Stimulated activated CD8-positive, alpha-beta memory T cell treated with anti-CD3 and anti-CD28 coated beads, Interleukin-7, amount 100 ng/mL, for 4 hours (primary cell): ENCODE measurements at places on chromosomes 2 and 18.

- no peak for DNase-seq
These were observed 81.5 kb downstream of the NRP2 start for GRCh38 chr2:205763708-205764211.

- DNase-seq: no peak
These were observed 67.5 kb downstream of the EMILIN2 start for GRCh38 chr18:2914185-2914880.

GRCh38 chr2:233928594-233929351, 11.6 kb downstream of the TRPM8 start:
- no peak for DNase-seq

DNA sequence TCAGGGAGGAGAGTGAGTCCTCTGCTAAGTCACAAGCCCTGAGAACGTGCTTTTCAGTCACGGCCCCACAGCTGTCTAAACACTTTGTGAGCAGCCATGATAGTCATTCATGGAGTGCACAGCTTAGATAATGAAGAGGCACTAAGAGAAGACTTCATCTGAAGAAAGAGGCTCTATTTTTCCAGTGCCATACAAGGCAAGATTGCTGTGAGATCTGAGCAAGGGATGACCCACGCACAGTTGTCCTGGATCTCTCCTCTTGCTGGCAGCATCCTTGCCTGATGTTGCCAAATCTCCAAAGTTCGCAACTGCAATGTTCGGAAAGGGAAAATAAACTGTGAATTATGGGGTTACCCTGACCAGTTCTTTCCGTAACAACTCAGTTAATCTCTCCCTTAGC, 418.7 kb downstream of the MEIS1 start:
- no peak for DNase-seq

DNA sequence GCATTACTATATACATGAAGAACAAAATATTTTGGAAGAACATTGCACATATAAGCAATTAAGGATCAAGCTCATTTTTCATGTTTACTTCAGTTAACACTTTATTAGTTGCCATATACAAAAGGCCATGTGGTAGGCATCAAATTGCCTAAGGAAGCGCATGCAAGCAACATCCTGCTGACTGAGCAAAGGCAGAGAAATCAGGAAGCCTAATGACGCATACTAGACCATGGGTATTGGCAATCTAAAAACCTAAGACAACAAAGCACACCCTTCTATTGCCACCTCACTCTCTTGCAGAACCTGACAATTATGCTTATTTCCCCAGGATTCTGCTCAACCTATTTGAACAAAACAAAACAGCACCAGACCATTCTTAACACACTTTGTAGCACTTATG, 171.9 kb downstream of the STK39 start:
- no peak for DNase-seq

DNA sequence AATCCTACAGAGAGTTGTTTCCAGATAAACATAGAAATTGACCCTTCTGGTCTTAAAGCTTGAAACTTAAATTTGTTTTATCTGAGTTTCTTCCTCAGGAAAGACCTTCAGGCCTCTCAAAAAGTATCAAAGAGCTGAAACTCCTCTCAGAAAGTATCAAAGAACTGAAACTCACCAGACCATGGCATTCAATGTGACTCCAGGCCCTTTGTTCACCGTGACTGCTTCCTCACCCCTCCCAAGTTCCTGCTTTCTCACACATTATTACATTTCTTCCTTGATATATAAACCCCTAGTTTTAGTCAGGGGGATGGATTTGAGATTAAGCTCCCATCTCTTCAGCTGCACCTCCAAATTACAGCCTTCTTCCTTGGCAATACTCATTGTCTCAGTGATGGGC, 6.0 kb downstream of the ANKMY1 start:
- DNase-seq: no peak

GRCh38 chr2:161956738-161957137, 117.3 kb downstream of the DPP4 start:
- DNase-seq: no peak

DNA sequence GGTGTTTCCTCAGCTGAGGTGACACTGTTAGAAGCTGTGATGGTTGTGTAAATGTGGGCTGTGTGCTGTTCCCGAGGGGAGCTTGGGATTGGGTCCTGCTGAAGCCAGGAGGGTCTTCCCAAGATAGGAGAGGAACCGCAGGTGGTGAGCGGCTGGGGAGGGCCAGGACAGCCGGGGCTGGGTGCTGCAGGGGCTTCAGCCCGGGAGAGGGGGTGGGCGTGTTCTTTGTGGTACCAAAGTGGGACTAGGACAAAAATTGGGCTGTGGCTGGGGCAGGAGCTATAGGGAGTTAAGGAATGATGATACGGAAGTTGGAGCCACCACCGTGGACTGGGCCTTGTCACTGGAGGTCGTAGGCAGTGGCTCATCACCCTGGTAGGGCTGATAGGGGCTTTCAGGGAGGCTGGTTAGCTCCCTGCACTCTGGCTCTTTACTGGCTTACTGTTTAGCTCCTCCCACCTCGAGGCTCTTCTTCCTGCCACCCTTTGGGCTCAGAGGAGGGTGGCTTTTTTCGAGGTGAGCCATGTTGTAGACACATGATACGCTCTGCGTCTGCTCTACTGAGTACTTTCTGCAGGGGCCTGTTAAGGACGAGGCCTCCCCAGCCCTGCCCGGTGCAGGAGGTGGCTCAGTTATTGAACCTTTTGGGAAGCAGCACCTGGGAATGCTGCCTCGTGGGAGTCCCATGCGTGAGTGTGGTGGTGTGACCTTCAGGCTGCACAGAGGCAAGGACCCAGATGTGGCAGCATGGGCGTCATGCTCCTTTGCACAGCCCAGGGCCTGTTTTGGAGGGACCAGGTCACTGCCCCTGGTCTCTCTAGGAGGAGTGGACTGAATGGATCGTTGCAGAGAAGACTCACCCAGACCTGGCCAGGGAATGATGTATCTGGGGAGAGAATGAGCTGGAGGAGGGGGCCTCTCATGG, 21.6 kb downstream of the ASB1 start:
- DNase-seq: no peak

DNA sequence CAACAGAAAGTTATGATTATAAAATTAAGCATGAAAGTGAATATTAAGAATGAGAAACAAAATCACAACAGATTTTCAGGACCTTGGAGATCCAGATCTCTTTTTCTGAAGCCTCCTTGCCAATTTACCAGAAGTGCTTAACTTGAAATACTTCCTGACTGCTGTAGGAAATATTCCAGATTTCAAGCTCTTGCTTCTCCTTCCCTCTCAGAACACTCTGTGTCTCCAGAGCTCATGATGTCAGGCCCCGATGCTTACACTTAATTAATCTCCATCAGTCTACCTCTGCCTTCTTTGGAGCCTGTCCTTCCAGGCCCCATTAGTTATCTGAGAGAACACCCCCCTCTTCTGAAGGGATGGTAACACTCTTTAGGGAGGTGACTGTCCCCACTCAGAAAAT, 20.7 kb upstream of the NT5C1B start:
- DNase-seq: no peak

- DNase-seq: no peak
These were observed 6.8 kb downstream of the AGXT start for GRCh38 chr2:240875228-240876034.

GRCh38 chr2:12675352-12675795, 41.4 kb upstream of the TRIB2 start:
- no peak for DNase-seq

- no peak for DNase-seq
These were observed 4.5 kb upstream of the KIDINS220 start for GRCh38 chr2:8841932-8842331.

- DNase-seq: no peak
These were observed 208.4 kb upstream of the SMAD2 start for GRCh38 chr18:48138660-48139430.

DNA sequence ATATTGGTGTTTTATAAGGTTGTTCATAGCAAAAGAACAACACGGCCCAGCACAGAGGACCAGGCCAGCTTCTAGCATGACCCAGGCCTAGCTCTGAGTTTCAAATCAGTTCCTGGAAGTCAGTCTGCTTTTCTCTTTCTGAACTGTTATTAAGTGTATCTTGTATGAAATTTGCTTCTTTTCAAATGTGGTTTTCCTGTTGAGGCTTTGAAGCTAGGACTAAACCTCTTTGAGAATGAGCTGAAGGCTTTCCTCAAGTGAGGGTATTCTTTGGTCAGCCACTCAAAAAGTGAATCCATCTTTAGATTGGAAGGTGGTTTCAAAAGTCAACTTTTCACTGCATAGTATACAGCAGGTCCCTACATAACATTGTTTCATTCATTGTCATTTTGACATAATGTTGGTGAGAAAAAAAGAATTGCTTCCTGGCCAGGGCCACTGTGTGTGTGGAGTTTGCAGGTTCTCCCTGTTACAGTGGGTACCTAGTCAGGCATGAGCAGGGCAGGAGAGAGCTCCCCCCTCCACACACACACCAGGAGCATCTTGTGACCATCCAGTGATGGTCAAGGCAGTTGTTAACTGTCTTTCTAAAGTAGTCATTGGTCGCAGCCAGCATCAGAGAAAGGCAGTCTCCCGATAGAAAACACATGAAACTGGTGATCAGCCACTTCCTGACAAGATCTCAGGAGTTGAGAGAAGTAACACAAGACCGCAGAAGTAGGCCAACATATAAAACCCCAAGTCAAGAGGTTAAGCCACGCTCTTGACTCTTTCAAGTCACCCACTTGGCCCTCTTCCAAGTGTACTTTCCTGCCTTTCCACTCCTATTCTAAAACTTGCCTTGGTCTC, 6.7 kb upstream of the ACAA2 start:
- DNase-seq: peak; percentile 9

DNA sequence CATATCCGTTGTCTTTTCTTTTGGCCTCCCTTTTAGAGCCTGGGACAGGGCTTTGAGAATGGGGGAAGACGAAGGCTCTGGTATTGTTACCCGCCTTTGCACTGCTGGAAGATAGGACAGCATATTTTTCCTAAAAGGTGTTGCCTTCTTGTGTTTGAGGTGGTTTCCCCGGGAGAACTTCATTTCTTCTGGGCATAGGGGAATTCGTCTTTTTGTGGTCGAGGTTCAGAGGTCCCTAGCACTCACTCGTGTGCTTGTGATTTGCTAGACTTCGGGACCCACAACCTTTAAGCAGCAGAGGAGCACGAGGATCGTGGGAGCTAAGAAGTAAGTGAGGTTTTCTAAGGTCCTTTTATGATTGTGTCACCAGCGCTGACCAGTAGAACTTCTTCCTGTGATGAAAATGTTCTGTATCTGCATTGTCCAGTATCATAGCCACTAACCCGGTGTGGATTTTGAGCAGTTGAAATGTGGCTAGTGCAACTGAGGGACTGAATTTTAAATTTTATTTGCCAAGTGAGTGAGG, 611 bp downstream of the ZNF512 start:
- DNase-seq: no peak

DNA sequence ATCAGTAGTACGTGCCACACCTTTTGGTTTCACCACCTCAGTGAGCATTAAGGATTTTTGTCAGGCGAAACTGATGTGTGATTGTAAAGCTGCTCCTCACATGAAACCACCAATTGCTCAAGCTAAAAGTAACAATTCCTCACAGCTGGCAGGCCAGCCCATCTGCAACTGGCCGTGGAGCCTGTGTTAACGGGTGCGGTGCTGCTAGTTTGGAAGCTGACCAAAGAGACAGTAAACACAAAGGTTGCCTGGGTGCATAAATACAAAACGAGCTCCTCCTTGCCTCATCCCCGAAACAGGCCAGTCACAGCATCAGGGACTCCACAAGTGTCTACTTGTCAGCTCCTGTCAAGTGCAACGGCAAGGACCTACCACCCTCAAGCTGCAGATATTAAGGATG, 32.0 kb downstream of the LGALSL start:
- no peak for DNase-seq

- no peak for DNase-seq
These were observed 1060.0 kb upstream of the DDX18 start for GRCh38 chr2:116754381-116755101.

DNA sequence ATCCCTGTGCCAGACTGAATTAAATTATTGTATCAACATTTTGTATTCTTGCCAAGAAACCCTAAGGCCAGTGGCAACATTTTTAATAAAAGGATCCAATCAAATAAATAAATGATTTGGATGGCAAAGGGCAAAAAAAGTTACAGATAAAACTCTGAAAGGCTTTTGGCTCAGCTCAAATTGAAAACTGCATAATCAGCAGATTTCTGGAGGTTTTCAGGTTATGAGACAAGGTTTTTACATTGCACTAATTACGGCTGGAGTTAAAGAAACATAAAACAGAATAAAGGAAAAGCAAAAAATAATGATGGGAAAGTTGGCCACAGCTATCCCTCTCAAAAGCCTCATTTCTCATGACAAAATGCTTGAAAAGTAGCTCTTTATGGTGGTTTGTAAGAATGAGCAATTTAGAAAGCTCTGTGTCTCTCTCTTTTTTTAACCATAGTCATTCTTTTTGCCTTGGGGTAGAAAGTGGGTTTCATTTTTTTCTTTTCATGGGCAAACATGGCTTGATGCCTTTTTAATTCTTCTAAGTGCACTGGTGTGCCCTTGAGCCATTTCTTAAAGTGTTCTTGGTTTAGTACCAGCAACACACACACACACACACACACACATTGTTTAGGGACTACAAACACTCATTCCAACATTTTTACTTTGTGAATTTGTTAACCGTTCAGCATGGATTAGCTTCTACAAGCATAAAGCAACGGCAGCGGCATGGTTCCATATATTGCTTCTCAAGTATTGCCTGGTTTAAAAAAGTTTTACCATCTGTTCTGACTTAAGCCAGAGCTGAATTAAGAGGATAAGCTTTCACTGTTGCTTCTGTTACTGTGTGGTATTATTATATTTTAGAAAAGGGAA, 747.1 kb upstream of the FSHR start:
- no peak for DNase-seq

DNA sequence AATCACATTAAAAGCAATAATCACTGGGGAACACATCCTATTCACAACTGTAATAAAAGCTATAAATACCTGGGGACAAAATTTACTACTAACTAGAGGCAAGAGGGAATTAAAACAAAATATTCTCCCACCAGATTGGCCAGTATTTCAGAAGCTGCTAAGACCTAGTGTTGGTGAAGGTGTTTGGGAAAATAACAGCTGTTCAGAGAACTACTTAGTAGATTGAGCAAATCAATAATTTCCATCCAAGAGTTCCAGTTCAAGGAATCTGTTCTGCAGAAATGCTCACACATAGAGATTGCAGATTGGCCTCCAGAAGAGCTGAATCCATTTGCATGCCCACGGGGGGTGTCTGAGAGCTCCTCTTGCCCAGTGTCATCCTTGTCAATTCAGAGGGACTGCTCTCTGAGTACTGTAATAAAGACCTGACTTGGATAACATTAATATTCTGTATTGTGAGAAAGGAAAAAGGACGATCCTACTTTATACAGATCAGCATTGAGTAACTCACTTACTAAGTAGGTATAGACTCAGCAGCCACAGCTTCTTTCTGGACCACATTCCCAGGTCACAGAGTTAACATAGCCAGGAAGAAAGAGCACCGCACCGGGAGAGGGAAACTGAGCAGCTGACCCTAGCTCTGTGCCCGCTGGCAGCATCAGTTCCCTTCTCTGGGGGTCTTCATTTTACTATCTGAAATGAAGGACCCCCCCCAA, 5.6 kb downstream of the TUBB6 start:
- no peak for DNase-seq

- no peak for DNase-seq
These were observed 33.8 kb downstream of the KCNS3 start for GRCh38 chr2:17912266-17912691.

DNA sequence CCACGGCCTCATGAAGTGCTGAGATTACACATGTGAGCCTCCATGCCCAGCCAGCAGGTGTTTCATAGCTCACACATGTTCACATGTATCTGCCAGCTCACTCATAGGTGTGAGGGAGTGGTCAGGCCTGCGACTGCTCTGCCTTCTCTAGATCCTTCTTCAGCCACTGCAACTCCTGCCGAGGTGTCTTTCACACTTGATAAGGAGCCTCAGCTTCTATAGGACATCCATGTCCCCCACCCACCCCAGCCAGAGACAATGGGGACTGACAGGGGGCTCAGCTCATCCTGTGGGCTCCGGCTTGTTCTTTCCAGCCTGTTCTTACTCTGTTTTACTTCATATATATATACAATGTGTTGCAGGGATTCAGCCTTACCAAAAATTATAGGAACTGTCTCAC, 286.5 kb upstream of the MGAT5 start:
- DNase-seq: no peak
